Nephron progenitor cell (in vitro differentiated cells): ENCODE measurements at places on chromosomes 7 and 10.

- DNase-seq, result peak; percentile 6
These were observed 58.3 kb downstream of the SEMA3C start for GRCh38 chr7:80860554-80860953.

DNA sequence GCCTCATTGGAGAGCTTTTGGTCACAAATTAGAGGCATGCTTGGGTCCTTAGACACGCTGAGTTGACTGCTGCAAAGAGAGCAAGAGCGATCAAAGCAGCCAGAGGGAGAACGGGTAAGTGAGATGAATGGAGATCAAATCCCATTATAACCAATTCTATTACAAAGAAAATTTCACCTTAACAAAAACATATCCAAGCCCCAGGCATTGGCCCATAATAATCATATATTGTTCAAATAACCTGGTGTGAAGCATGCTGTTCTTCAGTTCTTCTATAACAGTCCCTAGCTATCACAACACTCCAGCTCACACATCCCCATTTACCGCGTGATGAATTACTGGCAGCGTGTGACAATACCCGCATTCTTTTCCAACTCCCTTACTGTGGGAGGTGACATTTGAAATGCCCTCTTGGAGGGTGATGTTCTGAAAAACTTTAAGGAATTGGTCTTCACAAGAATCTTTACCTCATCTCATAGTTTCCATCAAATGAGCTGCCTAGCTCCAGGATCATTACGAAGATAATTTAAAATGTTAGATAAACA, 156.1 kb upstream of the PLXNA4 start:
- DNase-seq, result no peak

- DNase-seq, result no peak
These were observed 490.4 kb downstream of the DNAJB6 start for GRCh38 chr7:157827045-157827862.

- DNase-seq, result no peak
These were observed 46.6 kb upstream of the PPIF start for GRCh38 chr10:79300711-79301110.

- no peak for DNase-seq
These were observed 8.6 kb upstream of the GRID1 start for GRCh38 chr10:86375204-86375603.

DNA sequence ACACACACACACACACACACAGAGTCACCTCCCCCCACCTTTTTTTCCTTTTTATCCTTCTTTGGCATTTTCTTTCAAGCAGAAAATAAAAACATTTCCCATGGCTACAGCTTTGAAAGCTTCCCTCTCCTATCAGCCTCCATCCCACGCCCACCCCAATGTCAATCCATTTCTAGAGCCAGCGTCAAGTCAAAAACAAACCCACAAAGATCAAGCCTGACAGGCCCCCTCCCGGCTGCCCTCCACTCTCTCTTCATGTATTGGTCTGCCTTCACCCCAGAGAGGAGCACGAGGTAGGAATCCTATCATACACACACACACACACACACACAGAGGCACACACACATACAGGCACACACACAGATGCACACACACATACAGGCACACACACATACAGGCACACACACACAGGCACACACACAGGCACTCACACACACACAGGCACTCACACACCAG, 8.0 kb upstream of the TNRC18 start:
- no peak for DNase-seq

GRCh38 chr10:62614389-62615157, 189.9 kb upstream of the ADO start:
- no peak for DNase-seq

- DNase-seq, result no peak
These were observed 45.3 kb downstream of the TACC2 start for GRCh38 chr10:122034149-122034756.

GRCh38 chr10:14697281-14697680, 77.4 kb downstream of the FAM107B start:
- DNase-seq, result no peak

DNA sequence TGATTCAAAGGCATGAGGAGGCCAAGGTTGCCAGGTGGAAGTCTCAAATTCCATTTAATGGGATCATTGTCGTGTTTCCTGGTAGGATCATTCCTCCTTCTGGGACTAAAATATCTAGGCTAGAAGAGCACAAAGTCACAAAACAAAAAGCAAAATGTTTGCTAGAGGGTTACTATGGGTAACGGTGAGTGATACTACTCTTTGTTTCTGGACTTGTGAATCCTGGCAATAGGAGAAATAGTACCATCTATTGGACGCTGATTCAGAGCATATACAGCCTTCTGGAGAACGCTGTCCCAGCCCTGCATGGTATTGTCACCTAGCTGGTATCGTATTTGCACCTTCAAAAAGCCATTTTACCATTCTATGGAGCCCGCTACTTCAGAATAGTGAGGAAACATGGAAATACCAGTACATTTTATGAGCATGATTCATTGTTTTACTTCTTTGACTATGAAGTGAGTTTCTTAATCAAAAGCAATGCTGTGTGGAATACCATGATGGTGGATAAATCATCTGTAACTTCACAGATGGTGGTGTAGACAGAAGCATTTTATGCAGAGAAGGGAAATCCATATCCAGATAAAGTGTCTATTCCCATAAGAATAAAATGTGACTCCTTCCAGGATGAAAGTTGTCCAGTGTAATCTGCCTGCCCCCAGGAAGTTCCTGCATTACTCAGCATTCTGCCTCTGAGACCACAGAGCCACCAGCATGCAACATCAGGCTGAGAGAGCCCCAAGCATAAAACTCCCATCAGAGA, 361.0 kb downstream of the ETV1 start:
- DNase-seq, result no peak

DNA sequence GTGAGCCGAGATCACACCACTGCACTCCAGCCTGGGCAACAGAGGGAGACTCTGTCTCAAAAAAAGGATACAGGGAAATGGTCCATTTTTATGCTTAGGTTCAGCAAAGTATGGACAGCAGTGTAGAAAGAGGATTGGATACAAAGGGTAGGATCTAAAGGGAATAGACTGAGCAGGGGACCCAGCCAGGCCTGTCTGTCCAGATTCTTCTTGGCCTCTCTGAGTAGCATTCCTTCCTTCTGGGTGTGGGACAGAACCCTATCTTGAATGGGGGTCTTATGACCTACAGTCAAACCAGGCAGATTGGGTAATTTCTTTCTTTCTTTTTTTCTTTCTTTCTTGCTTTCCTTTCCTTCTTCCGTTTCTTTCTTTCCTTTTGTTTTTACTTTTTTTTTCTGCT, 25.6 kb downstream of the SH2B2 start:
- DNase-seq, result no peak

GRCh38 chr10:101672536-101672935, 22.4 kb downstream of the FBXW4 start:
- no peak for DNase-seq

DNA sequence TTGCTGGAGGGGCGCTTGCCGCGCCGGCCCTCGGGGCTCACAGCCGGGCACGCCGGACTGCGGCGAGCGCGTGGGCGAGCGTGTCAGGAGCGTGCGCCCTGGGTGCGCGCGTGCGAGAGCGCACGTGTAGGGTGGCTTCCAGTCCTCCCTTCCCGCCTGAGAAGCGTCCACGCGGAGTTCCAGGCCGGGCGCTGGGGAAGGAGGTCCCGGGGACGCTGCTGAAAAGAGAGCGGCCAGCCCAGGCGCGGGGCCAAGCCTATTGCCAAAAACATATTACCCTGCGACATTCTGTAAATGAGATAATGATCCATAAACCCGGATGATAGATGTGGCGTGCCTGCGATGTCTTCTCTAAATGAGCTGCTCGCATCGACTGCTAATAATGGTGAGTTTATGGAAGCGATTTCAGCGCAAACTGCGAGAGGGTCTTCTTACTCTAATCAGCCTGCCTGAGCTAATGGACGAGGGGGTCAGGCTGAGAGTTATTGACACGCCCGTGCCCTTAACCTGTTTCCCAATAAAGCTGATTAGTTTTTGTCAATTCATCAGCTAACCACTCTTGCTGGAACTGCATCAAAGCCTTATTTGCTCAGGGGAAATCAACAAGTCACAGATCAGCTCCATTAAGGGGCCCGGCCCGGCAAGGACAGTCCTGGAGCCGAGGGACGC, 8.0 kb upstream of the MNX1 start:
- DNase-seq, result no peak

DNA sequence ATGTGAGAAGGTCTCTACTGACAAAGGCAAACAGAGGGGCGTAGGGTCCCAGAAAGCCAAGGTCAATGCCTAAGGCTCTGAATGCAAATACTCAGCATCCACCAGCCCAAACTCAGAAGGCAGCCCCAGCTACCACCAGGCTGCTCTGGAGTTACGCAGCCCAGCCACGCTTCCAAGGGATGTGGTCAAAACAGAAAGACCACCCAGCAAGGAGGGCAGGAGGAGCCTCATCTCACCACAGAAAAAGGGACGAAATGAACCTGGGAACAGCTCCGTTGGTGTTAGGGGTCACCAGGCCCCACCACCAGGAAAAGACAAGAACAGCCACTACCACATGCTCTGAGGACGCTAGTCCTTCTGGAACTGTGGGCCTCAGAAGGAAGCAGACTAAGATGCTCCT, 65.1 kb downstream of the CTBP2 start:
- DNase-seq, result no peak

DNA sequence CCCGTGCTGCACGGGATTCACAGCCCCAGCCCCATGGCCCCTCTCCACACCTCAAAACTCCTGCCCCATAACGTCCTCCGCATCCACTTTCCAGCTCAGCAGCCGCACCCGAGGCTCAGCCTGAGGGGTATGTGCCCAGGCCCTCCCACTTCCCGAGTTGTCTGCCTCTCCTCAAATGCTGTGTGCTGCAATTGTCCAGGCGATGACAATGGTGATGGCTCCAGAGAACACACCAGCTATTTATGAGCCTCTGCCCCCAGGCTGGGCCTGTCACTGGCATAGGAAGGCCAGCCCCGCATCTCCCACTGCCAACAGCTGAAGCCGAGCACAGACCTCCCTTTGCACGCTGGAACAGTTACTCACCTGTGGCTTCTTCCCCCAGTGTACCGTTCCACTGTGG, 2.4 kb upstream of the LDB3 start:
- DNase-seq, result no peak

DNA sequence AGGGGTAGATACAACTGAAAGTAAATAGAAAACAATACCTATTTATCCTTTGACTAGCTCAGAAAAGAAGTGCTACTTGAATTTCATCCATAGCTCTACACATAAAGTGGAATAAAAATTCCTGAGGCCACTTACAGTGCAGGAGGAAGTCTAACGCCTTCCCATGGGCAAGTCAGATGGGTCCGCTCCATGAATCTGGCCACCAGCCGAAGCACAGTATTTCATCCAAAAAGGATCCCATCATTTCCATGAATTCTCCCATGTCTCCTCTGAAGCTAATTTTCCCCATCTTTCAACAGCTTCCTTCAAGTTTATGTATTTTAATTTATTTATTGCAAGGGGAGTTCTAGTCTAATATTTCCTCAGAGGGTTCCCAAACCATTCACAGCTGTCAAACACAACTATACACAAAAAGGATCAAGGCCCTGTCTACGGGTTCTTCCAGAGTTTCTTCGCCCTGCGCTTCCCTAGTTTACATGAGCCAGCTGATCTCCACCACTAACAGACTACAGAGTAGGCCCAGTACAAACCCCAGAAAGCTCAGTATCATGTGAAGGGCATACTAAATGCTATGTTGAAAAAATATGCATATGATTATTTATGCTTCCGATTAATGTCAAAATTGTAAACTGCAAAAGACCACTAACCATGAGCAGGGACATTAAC, 184.7 kb downstream of the DOCK4 start:
- DNase-seq, result no peak

DNA sequence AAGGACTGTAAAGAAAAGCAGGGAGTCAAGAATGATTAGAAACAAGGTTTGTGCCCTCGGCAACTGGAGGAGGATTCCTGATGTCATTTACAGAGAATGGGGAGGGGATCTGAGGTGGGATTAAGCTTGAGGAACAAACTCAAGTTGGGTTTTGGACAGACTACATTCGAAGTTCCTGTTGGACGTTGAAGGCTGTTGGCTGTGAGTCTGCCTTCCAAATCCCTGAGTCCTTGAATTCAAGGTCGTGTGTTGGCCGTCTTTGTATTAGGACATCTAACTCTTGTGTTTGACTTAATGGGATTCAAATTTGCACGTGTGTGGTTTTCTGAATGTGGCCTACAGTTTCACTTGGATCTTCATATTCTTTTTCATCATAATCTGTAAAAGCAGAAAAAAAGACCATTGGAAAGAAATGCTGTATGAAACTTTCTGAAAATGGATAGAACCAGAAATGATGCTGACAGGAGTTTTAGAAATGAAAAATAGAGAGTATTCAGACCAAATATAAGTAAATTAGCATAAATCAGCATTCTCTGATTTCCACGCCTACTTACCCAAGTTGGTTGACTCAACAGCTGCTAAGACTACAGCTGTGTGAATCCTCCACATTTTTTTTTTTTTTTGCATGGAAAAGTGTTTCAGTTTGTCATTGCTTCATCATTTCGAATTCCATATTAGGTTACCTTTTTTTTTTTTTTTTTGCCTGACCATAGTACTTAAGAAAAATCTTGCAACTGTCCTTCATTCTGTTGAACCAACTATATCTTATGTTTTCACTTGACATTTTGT, 94.8 kb downstream of the KIAA1217 start:
- no peak for DNase-seq

DNA sequence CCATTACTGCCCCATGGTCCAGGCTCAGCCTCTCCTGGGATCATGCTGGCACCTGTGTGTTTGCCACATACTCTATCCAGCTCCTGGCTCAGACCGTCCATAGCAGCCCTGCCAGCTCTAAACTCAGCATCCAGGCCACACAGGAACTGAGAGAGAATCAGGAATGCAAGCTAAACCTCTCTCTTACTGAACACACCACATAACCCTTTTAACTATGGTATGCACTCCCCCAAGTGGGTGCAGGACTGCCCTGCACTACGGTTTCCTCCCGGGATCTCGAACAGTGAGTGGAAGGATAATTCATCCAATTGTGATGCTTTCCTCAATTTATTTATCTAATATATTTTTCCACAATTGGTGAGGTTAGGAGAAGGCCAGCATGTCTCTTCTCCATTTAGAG, 17.1 kb upstream of the ZNF800 start:
- DNase-seq, result no peak

- peak; percentile 38 for DNase-seq
These were observed 414.0 kb upstream of the MKI67 start for GRCh38 chr10:128540128-128540762.

DNA sequence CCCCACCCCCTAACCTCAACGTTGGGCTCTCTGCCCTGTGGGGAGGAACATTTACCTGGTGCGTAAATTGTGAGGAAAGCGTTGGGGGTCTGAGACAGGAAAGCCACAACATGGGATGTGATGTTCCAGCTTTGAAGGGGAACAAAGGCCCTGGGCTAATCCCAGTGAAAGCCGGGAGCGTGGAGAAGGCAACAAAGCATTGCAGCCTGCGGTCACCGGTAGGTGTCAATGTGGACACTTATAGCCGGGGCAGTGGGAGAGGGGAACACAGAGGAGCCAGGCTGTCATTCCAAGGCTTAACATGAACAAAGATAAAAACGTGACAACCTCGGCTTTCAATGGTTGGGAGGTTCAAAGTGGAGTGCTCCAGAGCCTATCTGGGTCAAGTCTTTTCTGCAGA, 12.7 kb downstream of the PTF1A start:
- no peak for DNase-seq
